Fibroblast of skin of left biceps (primary cell): ENCODE measurements at places on chromosomes 3 and 15.
A peak's percentile ranks its signal among the peaks of the same experiment; 100 is the strongest.

DNA sequence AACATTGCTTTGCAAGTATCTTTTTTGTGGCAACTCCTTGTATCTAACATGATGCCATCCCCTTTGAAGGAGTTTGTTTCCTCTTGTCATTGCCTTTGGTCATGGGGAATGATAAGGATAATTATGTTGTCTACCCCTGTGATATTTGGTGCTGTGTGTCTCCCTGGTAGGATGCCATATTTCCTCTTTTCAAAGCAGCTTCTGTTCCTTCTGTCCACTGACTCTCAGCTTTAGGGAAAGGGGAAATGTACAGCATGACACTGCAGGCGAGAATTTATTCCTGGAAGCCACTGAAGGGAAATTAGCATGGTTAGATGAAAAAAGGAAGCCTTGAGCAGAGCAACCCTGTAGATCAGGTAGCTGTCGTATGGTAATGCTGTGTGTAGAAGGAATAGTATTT is 576.7 kb downstream of the CADM2 start:
- no peak for DNase-seq

DNA sequence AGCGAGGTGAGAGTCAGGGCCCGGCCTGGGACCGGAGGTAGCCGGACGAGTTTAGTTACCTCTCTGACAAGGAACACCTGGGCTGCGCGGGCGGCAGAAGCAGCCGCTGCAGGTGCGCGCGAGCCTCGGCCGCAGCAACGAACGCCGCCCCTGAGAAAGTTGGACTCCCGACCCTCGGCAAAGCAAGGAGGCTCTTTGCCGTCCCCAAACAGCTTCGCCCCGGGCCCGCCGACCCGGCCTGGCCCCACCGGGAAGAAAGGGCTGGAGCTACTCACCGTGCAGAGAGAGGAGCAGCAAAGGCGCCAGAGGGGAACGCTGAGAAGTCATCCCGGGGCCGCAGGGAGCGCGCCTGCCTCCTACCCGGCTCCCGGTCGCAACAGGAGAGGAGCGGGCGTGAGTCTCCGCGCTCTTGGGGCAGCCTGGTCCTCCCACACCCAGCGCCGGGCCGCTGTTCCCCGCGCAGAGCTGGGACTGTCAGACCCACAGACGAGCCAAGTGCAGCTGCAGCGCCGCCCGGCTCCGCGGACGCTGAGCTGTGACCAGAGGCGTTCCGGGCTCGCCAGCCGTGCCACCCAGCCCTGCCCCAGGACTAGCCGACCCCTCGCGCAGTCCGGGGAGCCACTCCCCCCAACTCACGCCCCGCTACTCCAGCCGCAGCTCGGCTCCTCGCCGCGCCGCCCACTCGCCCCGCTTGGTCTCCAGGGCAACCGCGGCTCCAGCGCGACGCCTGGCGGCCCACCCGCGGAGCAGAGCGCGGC is at the start of gene IGSF11:
Gene IGSF11 (minus strand): TSS at position 591 of the 758 bp plus-strand sequence. CDS start 264 bp downstream, at position 327.
- no peak for DNase-seq

DNA sequence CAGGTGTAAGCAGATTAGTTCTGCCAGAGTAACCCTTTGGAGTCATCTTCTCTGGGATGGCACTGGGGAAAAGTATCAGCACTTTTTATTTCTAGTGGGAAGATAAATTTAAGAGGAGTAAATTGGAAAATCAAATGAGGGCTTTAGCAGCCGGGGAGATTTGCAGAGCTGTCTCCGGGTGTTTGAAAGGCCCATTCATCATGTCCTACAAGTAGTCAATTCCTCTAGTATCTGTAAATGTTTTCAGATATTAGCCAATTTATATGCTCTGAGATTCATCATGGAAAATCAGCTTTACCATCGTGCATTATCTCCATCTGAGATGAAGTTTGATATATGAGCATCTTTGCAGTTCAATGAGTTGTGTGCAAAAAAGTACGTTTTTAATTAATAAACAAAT is 93.6 kb downstream of the CDIN1 start:
- DNase-seq = no peak

- DNase-seq = no peak
These were observed 21.7 kb downstream of the APBA2 start for GRCh38 chr15:28907338-28907960.

DNA sequence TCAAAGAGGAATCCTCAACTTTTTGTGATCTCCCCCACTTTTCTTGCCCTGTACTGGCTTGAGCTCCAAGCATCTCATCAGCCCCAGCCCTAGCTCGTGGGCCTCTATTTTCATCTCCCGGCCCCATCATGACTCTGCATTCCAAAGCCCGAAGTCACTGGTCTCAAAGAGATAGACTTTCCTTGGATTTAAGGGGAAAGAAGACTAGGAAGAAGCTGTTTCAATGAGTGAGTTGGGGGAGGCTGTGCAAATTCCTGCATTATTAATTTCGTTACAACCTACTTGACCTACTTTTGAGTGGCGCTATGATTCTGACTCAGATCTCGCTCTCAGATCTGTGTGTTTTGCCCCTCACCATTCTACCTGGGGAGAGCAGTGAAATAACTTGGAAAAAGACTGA is 266.6 kb upstream of the TBL1XR1 start:
- DNase-seq = no peak

DNA sequence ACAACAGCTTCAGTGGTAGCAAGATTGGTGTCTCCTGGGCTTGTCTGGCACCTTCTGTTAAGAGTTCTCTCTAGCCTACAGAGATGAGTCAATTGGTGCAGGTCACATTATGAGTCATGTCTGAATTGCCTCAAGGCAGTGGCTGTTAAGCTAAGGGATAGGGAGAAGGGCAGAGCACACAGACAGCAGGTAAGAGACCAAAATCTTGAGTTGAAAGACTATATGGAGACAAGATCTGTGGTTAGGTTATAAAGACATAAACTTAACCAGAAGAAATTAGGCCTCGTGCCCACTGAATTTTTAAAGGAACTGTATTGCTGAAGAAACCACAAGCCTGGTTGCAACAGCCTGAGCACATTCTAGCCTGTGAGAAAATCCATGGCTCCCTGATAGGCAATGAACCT is 19.2 kb upstream of the KPNA1 start:
- no peak for DNase-seq

GRCh38 chr3:39183211-39184080 is 8.9 kb downstream of the XIRP1 start:
- no peak for DNase-seq

DNA sequence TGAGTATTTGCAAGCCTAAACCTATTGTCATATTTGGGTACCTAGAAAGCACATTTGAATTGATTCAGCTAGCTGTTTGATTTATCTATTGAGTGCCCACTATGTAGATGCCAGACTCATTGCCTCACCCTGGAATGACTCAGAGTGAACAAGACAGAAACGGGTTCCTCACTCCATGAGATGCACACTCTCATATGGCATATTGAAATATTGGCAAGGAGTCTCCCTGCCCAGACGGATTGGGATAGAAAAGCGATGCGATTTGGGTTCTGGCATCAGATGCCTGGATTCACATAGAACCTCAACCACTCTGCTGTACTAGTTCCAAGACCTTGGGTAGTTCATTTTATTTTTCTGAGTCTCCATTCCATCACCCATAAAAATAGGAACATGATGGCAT is 22.5 kb downstream of the LRRN1 start:
- DNase-seq = no peak

- peak; percentile 98 for DNase-seq
These were observed 440.7 kb upstream of the THBS1 start for GRCh38 chr15:39140060-39140604.

DNA sequence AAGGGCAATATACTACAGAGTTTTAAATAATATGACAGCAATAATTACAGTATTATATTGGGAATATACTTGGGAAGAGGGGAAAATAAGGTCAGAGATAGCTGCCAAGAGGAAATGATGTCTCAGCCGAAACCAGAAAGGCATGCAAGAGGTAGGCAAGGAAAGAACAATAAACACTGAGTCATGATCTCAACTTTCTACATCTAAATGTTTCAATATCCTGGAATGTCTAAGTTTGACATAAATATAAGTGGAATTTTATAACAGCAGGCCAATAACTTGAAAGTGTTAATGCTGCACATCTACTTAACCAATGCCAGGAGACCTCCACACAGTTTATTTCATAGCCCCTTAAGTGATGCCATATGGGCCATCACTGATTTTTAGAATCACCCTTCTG is 99.8 kb upstream of the CPNE4 start:
- DNase-seq = peak; percentile 85

DNA sequence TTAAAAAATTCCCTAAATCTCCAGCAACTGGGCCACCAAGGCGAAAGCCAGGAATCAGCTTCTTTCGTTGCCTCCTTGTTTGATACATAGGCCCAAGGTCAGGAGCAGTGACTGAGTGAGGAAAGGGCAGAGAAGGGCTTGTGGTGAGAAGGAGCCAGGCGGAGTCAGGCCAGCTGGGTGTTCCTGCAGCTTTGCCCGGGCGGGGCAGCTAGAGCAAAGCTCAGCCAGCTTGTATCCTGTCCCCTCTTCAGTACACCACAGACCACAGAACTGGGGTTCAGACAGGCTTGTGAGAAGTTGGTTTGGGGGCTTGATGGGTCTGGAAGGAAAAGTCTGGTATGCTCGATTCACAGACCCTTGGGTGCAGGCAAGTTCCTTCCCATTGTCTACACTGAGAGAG is 52.6 kb downstream of the CCK start:
- no peak for DNase-seq

DNA sequence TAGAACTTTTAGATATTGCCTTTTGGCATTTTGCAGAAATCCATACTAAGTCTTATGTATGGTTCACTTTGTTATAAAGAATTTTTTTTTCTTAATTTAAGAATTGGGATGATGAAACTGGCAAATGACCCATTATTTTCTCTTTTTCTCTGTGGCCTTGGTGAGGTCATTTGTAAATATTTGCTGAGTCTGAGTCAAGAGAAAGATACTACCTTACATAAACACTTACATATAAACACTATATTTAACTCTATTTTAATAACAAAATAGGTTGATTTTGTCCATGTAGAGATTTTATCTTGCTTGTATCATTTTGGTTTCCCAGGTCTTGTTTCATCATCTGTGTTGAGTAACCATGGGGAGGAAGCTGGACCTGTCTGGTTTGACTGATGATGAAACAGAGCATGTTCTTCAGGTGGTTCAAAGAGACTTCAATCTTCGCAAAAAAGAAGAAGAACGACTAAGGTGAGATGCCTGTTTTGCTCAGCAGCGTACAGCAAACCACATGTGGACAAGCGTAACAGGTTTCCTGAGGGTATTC is 91.1 kb downstream of the MYRIP start:
- no peak for DNase-seq

GRCh38 chr3:128455786-128456748 is 10.6 kb downstream of the DNAJB8 start:
- no peak for DNase-seq

- DNase-seq = no peak
These were observed 5.1 kb downstream of the MECOM start for GRCh38 chr3:169658311-169658931.

DNA sequence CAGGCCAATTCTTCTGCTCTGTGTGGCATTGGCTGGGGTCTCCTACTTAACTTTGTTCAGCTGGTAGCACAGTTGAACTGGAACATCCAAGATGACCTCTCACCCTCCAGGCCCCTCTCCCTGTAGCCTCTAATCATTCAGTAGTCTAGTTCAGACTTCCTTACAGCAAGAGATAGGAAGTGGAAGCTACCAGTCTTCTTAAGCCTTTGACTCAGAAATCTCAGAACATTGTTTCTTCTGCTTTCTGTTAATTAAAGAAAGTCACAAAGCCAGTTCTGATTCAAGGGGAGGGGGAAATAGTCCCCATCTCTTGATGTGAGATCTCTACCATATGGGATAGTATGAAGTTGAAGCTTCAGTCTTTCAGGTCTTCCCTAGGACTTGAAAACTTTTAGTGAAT is 18.8 kb upstream of the SACM1L start:
- DNase-seq = no peak

DNA sequence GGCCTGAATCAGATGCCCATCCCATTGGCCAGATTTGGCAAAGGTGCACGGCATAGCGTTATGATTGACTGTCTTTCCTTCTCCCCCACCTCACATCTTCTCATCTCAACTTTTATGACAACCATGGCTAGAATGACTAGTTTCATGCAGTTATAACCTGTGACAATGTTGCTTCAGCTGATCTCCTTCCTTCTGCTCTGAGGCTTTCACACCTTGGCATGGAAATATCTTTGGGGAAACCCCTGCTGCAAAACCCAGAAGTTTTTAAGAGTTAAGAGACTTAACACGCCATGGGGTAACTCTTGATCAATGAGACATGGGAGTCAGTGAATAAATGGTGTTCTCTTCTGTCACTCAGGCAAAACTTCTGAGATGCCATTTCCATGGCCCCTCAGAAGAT is 290.7 kb upstream of the MDFIC2 start:
- DNase-seq = no peak

DNA sequence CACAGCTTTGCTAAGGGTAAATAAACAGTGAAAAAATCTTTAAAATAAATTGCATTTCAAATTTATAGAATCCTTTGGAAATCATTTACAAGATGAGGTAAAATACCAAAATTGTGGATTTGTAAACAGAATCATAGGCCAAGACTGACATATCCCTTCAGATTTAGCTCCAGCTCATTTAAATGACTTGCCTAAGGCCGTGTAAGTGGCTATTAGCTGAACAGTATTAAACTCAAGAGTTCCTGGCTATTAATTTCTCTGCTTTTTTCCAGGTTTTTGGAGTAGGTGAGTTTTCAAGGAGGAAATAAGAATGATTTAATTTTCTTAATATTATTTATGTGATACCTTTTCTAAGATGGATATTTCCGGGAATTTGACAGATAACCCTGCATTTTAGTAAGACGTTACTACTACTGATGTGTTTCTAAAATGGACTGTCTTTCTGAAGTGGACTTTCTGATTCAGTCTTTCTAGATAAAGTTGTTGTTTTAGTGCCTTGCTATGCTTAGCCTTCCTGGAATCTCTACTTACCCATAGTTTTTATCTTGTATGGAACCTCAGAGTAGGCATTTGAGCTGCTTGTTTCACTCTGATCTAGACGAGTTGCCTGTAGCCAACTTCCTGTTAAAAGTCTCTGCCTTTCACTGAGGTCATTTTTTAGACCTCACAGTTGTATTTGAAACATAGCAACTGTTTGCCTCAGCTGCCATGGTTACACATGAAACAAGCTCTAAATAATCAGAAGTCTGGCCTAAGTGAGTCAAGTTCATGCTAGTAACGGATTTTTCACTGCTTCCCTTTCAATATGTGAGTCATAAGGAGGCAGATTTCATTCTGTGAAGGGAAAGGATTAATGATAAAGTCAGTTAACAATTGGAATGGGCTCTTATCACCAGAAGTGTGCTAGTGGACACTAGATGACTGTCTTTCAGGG is 127.0 kb downstream of the KLHL25 start:
- peak; percentile 87 for DNase-seq

GRCh38 chr3:180332608-180333007 is 269.4 kb upstream of the TTC14 start:
- DNase-seq = no peak

GRCh38 chr3:55309336-55309735 is 177.8 kb downstream of the WNT5A start:
- DNase-seq = no peak
